ENCODE measurements at places on chromosomes 7 and 10.
A peak's percentile ranks its signal among the peaks of the same experiment; 100 is the strongest.

- DNase-seq = no peak
Measured at GRCh38 chr7:49766966-49767365, 6.5 kb upstream of the VWC2 start.

- DNase-seq = no peak
Measured at GRCh38 chr10:11824376-11824775, 1.2 kb downstream of the PROSER2 start.

DNA sequence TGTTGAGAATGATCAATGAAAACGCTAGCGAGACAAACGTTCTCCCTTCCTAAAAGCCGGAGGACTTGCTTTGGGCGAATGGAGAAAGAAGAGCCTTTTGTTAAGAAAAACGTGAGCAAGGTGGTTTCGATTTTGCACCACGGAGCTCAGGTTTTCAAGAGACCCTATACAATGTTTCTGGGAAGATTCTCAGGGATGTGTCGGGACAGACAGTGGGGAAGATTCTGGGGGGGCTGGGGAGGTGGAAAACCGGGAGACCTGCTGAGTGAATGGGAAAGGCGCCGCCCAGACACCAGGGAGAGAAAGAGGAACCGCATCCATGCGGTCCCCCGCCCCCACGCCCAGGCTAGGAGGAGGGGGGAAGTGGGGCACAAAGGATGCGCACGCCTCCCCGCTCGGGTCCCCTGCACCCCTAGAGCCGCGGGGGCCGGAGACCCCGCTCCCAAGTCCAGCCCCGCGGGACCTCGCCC lies 745 bp downstream of the YWHAG start:
- DNase-seq = peak; percentile 56

DNA sequence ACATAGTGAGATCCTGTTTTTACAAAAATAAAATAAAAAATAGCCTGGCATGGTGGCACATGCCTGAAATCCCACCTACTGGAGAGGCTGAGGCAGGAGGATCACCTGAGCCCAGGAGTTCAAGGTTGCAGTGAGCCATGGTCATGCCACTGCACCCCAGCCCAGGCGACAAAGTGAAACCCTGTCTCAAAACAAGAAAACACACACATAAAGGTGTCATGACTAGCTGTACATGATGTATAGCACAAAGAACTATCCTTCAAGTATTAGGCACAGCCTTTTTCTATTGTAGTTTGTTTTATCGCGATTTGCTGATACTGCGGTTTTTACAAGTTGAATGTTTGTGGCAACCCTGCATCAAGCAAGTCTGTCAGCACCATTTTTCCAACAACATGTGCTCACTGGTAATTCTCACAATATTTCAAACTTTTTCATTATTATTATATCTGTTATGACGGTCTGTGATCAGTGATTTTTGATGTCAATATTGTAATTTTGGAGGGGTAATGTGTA lies 11.5 kb upstream of the SNX13 start:
- no peak for DNase-seq

- no peak for DNase-seq
Measured at GRCh38 chr10:72946963-72947362, 7.6 kb downstream of the PLA2G12B start.

DNA sequence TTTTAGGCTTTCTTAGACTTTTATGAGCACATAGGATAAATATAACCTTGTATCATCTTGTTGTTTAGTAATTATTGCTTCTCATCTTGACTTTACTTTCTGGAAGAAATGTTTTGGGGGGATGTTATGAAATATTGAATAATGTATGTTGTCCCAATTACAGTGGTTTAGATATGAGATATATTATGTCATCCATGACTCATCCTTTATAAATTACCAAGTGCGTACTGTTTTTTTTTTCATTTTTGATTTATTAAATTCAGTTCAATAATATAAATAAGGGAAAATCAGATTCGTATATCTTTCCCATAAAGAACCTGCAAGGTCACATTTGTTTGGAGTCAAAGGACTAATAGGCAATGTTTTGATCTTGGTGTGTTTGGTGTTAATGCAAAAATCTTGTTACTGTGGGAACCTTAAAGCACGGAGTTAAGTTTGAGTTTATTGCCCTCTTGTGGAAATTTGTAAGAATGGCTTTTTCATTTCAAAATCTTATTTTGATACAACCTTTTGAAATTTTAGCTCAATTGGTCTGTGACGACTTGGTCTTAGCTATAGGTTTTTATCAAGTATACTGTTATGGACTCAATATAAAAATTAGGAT lies 108.6 kb downstream of the SRI start:
- no peak for DNase-seq

DNA sequence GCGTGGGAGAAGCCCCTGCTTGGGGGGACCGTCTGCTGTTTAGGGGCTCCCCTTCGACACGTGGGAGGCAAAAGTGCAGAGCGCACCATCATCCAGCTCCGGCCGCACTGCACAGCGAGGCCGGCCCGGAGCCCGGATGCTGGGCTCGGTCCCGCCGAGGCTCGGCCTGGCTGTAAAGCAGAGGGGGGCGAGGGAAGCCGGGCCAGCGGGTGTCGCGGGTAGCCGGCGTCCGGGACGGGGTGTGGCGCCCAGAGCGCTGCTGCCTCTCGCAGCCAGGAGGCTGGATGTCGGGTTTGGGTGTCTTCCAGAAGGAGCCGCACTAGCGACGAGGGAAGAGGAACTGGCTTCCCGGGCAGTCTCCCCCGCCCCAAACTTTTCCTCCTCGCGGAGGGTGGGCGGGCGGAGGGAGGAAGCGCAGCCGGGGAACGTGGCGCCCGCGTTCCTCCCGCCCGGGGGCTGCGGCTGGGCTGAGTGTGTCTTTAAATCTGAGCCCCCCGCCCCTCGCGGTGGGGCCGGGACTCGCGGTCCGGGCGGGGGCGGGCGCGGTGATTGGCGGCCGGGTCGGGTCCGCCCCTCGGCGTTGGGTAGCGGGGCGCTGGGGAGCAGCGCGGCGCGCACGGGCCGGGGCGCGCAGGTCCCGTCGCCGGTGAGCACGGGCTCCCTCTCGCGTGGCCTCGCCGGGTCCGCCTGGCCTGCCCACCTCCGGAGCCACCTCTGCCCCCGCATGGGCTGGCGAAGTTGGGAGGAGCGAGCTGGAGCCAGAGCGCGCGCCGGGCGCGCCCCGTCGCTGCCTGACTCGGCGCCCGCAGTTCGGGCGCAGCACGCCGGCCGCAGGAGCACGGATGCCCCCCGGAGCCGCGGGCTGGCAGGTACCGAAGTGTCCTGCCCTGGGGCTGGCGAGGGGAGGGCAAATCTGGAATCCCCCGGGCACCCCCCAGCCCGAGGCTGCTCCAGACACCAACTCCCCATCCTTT lies at the start of gene PALD1:
Gene PALD1 (plus strand): TSS at position 577 of the 974 bp plus-strand sequence. CDS start 47,185 bp downstream, outside the sequence.
- DNase-seq = peak; percentile 36

- DNase-seq = no peak
Measured at GRCh38 chr10:24958721-24959381, 6.4 kb upstream of the PRTFDC1 start.

- DNase-seq = no peak
Measured at GRCh38 chr10:8338177-8338766, 283.8 kb downstream of the GATA3 start.

DNA sequence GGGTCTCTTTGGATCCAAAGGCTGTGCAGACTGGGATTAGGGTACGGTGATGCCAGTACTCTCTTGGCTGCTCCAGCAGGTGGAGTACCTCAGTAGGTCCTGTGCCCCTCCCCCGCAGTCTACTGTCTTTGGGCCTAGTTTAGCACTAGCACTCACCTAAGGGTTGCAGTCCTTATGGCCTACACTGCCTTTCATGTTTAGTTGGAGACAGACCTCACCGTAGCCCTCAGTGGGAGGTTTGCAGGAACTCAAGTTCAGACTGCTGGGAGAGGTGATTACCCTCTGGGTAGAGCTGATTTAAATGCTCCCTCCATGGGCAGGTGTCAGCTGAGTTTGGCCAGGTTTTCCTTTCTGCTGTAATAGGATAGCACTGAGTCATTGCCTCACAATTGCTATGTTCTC lies 210.8 kb upstream of the TMEM196 start:
- no peak for DNase-seq
